Osteoblast (primary cell): ENCODE measurements at places on chromosomes 3 and 15. TPM values are rescaled to one million over a fixed set of nuclear protein-coding genes. Genes with fewer than 3 reads are reported as not detected.
A peak's percentile ranks its signal among the peaks of the same experiment; 100 is the strongest.

DNA sequence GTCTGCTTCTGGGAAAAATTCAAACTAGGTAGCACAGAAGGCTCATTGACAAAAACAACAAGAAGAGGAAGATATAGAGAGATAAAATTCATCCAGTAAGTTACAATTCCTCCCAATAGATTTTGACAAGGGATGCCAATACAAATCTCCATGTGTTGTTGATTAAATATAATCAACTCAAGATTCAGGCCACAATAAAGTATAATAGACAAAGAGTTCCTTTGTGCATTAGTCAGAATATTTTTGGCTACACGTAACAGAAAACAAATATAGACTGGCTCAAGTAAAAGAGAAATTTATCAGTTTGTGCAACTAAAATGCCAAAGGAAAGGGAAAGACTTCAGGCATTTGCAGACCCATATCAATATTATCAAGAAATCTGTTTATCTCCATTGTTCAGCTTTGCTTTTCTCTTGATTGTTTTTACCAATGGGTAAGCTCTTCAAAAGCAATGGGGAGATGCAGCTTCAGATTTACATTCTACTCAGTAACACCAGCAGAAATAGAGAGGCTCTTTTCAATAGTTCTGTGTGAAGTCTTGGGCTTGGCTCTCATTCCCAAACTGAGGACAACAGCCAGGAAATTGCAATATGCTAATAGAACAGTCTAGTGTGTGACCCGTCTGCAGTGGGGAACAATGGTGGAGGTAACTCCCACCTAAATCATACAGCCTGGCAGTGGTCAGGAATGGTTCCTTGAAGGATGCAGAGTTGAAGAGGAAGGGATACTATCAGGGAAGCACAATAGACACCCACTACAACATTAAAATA is 77.6 kb upstream of the PROK2 start:
- DNase-seq = no peak

GRCh38 chr3:50123394-50124051 is 31.6 kb upstream of the SEMA3F start:
- peak; percentile 80 for DNase-seq

Gene GPR156
- 0.88 and 1.4 TPM in 2 replicates for total RNA-seq

GRCh38 chr15:41849861-41850260 is 11.2 kb downstream of the PLA2G4B start:
- DNase-seq = no peak

Gene RHCG
- total RNA-seq = not detected in 2 replicates

GRCh38 chr3:17320266-17320665 is 422.2 kb downstream of the TBC1D5 start:
- peak; percentile 43 for DNase-seq

- peak; percentile 3 for DNase-seq
Observed at GRCh38 chr3:3307491-3307890, 128.0 kb upstream of the CRBN start.

DNA sequence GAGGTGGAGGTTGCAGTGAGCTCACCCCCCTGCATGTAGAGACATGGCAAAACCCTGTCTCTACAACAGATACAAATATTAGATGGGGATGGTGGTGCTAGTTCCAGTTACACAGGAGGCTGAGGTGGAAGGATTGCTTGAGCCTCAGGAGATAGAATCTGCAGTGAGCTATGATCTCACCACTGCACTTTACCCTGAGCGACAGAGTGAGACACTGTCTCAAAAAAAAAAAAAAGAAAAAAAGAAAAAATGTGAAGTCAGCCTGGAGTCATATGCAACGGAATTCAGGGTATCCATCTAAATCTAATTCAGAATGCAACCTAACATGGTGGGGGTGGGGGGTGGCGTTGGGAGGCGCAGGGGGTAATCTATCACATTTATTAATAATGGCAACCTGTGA is 37.1 kb upstream of the NR2F2 start:
- no peak for DNase-seq

- peak; percentile 61 for DNase-seq
Observed at GRCh38 chr3:184639351-184639750, 72.5 kb downstream of the MAGEF1 start.

DNA sequence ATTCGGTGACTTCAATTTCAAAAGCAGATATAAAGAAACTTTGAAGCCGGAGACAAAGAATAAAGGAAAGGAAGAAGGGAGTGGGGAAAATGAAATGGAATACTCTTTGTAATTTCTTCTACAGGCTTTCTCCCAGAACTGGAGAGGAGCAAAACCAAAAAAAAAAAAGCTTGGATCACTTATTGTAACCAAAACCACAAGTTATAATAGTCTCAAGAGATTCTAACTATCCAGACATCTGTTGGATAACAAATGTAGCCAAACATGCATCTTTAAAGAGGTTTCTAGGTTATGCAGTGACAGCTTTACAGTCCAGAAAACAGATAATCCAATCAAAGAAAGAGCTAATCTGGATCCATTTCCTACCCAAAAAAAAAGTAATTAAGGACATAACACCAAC is 36.2 kb downstream of the VGLL3 start:
- peak; percentile 49 for DNase-seq

Gene BNIP2
- 129 and 161 TPM in 2 replicates for total RNA-seq

GRCh38 chr3:184710870-184711492 is 883 bp downstream of the MAGEF1 start:
- DNase-seq = no peak

GRCh38 chr15:63869371-63870042 is 35.8 kb upstream of the HERC1 start:
- DNase-seq = no peak

Gene TTLL13
- under 0.01 TPM in 2 replicates for total RNA-seq

DNA sequence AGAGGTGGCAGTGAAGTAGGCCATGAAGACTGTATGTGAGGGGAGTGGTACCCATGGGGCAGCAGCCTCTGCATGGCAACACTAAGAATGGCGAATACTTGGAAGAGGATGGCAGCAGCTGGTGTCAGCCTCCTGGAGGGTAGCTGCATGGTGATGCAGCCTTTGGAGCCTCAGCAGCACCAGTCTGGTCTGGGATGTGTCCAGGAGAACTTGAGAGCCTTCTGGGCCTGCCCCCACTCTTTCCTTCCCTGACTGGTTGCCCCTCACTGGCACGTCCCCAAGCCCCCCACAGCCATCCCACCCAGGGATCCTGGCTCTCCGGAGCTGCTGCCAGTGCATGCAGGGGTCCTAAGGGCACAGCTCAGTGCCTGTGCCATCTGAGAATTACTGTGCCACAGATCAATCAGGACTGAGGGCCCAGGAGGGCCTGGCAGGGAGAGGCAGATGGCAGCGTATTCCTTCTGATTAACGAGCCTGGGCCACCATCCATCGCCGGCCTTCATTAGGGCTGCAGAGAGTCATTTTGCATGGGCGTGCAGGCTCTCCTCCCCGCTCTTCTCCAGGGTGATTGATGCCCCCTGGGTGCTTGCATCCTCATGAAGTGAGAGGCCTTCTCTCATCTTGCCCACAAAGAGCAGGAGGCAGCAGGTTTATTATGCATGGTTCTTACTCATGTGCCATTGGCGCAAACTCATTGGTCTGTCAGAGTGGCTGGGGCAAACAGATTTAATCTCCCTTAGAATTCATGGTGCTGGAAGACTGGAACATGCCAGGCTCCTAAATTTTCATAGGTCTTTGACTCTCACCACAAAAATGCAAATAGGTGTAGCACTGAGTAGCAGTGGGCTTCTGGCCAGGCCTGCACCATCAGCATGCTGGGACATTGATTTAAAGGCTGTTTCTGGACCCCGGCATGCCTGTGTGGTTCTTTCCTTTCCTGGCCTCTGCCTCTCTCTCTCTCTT is 116.8 kb downstream of the EPHB1 start:
- DNase-seq = no peak

Gene ACTRT3
- 4.3 and 4.7 TPM in 2 replicates for total RNA-seq

Gene TM4SF18
- 0.29 TPM in 1 of 2 replicates, not detected in the other for total RNA-seq

DNA sequence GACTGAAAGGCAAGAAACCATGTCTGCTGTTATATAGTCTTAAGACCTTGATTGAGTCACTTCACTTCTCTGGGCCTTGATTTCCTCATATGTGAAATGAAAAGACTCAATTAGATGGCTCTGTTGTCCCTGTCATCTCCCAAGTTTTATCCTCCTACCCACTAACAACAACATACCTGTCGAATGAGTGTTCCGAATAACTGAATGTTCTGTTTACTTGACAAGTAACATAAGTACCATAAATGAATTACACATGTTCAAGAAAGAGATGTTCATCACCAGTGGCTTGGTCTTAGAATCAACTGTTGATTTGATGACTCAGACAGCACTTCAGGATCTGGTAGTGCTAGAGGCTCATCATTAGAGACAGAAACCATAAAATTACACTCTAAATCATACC is 311.7 kb downstream of the VPS13C start:
- DNase-seq = no peak

DNA sequence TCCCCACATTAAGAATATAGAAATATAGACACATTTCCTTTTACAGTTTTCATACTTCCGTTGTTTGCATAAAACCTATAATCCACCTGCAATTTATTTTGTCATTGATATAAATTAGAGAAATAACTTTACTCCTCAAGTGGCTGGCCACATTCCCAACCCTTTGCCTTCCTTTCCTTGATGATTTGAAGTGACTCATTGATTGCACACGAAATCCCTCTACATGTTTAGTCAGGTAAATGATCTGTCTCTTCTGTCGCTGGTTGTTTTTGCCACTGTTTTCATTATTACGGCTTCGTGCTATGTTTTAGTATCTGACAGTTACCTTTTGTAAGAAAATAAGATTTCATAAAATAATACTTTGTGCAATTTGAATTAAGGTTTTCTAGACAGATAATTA is 272.2 kb upstream of the NR2E3 start:
- DNase-seq = no peak

Gene USP8
- 53.0 and 61.2 TPM in 2 replicates for total RNA-seq

DNA sequence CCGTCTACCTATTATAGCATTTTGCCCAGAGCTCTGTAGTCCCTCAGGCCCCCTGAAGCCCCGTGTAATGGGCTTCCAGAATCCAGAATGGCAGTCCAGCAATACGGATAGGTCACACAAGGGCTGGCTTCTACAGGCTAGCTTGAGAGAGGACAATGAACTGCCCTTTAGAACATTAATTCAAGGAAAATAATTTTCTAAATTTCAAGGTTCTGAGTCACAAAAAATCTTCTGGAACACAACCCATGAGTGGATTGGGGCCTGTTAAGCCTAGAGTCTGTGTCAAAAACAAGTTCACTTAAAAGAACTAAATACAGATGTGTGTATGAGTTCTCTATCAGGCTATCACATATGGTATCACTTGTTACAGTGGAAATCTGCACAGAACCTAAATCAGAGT is 28.8 kb downstream of the DCP1A start:
- DNase-seq = peak; percentile 71

DNA sequence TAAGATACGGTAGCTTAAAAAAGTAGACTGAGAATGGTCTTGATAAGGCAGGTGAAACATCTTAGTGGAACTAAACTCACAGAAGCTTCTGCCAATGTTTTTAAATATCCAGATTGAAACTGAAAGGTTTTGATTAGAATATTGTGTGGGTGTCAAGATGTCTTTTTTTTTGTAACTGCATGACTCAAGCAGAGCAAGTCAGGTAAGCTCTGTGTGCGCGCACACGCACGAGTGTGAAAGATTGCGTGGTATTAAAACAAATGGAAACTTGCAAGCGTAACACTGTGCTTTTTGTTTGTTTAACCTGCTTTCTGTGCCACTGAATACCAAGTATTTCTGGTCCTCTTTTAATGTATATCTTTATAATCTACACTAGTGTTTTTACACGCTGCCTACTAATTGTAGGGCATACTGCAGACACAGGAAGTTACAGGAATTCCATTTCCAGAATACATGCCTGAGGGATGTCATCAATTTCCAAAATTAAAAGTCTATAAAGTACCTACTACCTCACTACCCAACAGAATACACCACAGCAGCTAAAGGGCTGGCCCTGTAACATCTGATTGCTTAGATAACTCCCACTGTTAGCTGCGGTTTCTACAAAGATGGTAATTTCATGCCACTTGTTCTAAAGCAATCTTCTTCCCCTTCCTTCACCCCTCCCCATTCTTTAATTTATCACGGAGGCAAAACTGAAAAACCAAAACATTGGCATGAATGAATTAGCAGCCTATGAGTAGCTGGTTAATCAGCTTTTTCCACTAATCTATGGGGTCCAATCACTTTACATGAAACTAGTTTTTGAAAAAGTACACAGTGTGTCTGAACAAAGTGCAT is 472.8 kb downstream of the SHQ1 start:
- DNase-seq = no peak

Gene ATP2B2
- not detected in 2 replicates for total RNA-seq

DNA sequence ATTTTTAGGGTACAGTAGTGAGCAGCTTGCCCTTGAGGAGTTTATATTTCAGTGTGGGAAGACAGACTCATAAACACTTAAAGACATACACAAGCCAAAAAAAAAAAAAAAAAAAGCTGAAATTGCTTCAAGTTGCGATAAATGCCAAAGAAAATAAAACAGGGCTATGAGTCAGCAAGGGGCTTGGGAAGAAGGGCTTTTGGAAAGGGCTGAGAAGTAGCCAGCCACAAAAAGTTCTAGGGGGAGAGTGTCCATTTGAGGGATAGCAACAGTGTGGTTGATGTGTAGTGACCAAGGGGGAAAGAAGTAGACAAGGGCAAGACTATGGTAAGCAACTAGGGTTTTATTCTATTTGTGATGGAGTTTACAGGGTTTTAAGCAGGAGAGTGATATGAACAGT is 185.5 kb downstream of the ADAMTS9 start:
- DNase-seq = no peak

GRCh38 chr3:197394464-197395321 is 96.3 kb upstream of the DLG1 start:
- peak; percentile 95 for DNase-seq

Gene IGSF11
- total RNA-seq = under 0.01 and 0.36 TPM in 2 replicates

Gene CHRNA5
- 0.29 and 0.36 TPM in 2 replicates for total RNA-seq

Gene CFAP100
- total RNA-seq = not detected in 2 replicates

DNA sequence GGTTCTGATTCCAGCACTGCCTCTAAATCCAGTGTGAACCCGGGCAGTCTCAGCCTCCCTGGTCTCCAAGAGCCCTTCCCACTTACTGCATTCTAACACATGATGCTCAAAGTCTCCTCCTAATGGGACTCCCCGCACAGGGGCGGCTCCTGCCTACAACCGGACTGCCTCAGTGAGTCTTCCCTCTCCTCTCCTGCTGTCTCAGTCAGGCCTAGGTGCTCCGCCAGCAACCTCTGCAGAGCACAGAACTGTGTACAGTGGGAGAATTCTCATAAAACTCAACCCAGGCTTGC is 28.9 kb downstream of the TBC1D2B start:
- no peak for DNase-seq

GRCh38 chr3:6540981-6541380 is 319.9 kb upstream of the GRM7 start:
- DNase-seq = no peak

- no peak for DNase-seq
Observed at GRCh38 chr15:65233696-65234095, 22.4 kb upstream of the CILP start.

- no peak for DNase-seq
Observed at GRCh38 chr15:45662375-45662774, 27.5 kb downstream of the SQOR start.

GRCh38 chr3:75192146-75192616 is 471.9 kb upstream of the FRG2C start:
- DNase-seq = no peak

DNA sequence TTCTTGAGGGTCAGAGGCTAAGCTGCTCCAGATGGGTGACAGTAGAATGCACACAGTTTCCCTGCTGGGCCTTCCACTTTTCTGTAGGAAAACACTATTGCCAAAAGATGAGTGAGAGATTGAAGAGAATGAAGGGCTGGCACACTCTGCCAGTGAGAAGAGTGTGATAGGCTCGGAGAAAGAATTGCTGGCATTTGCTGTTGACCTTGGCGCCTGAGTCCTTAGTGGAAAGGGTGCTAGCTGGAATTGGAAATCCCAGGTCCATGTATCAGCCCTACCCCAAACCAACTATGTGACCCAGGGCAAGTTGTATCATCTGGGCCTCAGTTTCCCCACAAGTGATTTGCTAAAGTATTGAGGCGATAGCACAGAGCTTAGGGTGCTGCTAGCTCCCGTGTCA is 60.1 kb upstream of the DCLK3 start:
- no peak for DNase-seq
